ENCODE measurements at places on chromosomes 16 and 17. TPM values are rescaled to one million over a fixed set of nuclear protein-coding genes. Genes with fewer than 3 reads are reported as not detected.

DNA sequence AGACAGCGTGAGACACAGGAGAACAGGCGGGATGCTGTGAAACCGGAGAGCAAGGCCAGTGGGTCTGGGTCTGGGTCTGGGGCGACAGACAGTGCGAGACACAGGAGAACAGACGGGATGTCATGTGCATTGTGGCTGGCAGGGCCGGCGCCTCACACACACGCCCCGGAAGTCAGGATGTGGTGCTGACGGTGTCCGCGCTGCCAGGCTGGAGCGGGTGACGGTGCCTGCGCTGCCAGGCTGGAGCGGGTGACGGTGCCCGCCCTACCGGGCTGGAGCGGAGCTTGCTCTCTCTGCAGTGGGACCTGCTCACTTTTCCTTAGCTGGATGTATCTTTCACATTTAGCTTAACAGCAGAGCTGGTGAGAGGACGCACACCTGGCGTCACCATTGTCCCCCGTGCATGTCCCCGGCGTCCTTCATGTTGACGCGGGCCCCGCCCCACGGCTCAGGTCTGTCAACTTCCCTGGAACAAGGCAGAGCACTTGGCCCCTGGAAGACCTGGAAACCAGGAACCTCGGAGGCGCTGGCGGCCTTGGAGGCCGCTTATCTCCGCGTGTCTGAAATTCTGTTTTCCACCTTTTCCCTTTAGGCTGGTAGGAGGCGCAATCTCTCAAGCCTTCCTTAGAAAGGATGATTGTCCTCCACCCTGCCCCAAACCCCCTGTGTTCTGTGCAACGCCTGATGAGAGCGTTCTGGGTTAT is 43.0 kb upstream of the ZNF750 start:
- H3K27me3 ChIP-seq = no peaks in the 10 kb centered on the region
- DNase-seq = peak; percentile 81
- H3K4me3 ChIP-seq = peak overlapping the region; percentile 35
- peak overlapping the region; percentile 66 for H3K27ac ChIP-seq

The RNF222 gene
- total RNA-seq = 1.2 TPM

The VASN gene
- 0.77 TPM for total RNA-seq

The NECAB2 gene
- not detected for total RNA-seq

DNA sequence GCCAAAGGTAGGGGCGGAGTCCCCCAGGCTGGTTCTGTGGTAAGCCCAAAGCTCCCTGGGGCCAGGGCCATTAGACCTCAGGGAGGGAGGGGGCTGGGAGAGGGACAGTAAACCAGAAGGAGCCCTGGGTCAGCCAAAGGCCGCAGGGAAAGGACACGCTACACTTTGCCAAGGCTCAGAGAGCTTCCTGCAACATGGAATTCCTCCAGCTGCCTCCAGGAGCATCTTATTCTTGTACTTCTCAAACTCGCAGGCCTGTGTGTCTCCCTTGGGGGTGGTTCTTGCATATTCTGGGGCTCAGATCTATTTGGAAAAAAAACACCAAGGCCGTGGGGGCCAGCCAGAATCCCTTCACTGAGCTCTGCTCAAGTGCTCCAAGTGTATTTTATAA is 25.1 kb downstream of the AKAP1 start:
- no peak overlapping the region for H3K4me3 ChIP-seq
- H3K36me3 ChIP-seq = peaks cover 46% of the 10 kb centered on the region
- no peak overlapping the region for H3K27ac ChIP-seq
- DNase-seq = no peak
- H3K27me3 ChIP-seq = no peaks in the 10 kb centered on the region

GRCh38 chr17:67139784-67140665 is 95.7 kb downstream of the CACNG1 start:
- peaks cover 12% of the 10 kb centered on the region for H3K4me1 ChIP-seq
- H3K27me3 ChIP-seq = no peaks in the 10 kb centered on the region
- no peak overlapping the region for H3K4me3 ChIP-seq
- no peak overlapping the region for H3K27ac ChIP-seq
- H3K36me3 ChIP-seq = peaks cover 63% of the 10 kb centered on the region

- H3K27ac ChIP-seq = no peak overlapping the region
- peaks cover 77% of the 10 kb centered on the region for H3K36me3 ChIP-seq
- no peak overlapping the region for H3K4me3 ChIP-seq
- DNase-seq = no peak
- H3K4me1 ChIP-seq = peaks cover 49% of the 10 kb centered on the region
These were observed 39.9 kb downstream of the XPO6 start for GRCh38 chr16:28171816-28172215.

DNA sequence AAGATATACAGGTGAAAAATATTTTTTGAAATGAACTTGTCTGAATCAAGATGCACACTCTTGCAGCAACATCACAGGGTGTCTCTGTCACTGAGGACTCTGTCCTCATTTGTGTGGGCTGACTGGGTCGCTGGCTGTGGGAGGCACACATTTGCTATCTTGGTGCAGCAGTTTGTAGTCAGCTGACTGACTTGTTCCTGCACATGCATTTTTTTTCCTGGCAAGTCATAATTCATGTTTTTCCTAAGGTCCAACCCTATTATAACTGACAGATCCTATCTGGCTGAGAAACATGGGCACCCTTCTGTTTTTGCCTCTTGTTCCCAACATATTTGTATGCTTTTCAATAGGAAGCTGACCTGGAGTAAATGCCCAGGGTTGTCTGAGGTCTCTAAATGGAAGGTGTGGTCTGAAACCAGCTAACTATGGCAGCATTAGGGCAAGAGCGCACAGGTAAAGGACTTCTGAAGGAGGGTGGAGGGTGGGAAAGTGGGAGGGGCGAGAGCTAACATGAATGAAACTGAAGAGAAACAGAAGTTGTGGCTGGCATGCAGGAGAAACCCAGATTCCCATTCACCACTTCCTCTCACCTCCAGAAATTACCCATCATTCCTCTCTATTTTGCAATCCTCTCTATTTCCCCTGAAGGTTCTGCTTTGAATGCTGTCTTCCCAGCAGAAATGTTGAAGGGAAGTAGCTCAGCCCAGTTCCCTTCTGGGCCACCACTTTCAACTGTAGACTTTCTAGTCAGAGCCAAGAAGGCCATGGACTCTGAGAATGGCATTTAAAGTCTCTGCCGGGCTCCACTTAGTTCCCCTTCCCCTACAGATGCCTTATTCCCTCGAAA is 166.1 kb downstream of the PRKCA start:
- no peak overlapping the region for H3K27ac ChIP-seq
- peaks cover 19% of the 10 kb centered on the region for H3K4me1 ChIP-seq
- no peak for DNase-seq
- H3K4me3 ChIP-seq = no peak overlapping the region

- no peak for DNase-seq
- peaks cover under 1% of the 10 kb centered on the region for H3K4me1 ChIP-seq
- no peak overlapping the region for H3K27ac ChIP-seq
- H3K4me3 ChIP-seq = no peak overlapping the region
- H3K36me3 ChIP-seq = no peaks in the 10 kb centered on the region
These were observed 7.6 kb downstream of the CDH16 start for GRCh38 chr16:66911112-66911511.

DNA sequence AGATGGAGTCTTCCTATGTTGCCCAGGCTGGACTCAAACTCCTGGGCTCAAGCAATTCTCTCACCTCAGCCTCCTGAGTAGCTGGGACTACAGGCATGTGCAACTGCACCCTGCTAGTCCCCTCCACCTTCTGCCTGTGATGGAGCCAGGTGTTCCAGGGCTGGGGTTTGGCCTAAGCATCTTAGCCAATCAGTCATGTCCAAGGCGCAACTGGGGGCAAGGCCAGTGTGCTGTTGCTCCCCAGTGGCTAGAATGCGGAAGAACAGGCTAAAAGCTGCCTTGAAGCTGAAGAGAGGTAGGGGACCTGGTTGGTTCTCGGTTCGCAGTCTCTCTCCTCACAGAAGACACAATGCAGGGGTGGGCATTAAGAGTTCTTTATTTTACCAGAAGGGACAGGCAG is 18.6 kb downstream of the FLOT2 start:
- H3K4me1 ChIP-seq = no peaks in the 10 kb centered on the region
- H3K27ac ChIP-seq = no peak overlapping the region
- no peak for DNase-seq
- H3K4me3 ChIP-seq = no peak overlapping the region
- H3K36me3 ChIP-seq = peaks cover 60% of the 10 kb centered on the region
- H3K27me3 ChIP-seq = no peaks in the 10 kb centered on the region

The TBC1D3E gene
- total RNA-seq = not detected

- no peak overlapping the region for H3K27ac ChIP-seq
- peaks cover 10% of the 10 kb centered on the region for H3K27me3 ChIP-seq
- DNase-seq = no peak
- H3K36me3 ChIP-seq = no peaks in the 10 kb centered on the region
These were observed 394.1 kb downstream of the SOX9 start for GRCh38 chr17:72514891-72515290.

DNA sequence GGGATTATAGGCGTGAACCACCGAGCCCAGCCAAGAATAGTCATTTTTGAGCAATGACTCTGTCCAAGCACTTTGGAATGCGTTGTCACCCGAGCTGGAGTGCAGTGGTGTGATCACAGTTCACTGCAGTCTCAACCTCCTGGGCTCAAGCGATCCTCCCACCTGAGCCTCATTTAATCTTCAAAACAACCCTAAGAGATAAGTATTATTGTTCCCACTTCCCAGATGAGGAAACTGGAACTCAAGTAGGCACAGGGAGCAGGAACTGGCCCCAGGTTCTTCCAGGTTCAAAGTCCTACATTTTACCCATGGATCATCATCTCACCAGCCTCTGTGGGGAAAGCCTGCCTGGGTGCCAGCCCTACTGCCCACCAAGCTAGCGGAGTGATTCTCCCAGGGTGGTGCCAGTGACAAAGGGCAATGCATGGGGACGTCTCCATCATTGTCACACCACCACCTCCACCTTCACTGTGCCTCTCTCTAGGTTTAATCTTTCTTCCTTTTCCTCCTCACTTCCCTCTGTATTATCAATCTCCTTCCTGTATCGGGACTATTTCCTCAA is 11.3 kb upstream of the RNF157 start:
- no peaks in the 10 kb centered on the region for H3K36me3 ChIP-seq
- H3K27me3 ChIP-seq = no peaks in the 10 kb centered on the region
- H3K27ac ChIP-seq = peak overlapping the region; percentile 82
- no peak overlapping the region for H3K4me3 ChIP-seq

GRCh38 chr17:29039764-29040598 is 3.0 kb upstream of the PIPOX start:
- no peak overlapping the region for H3K27ac ChIP-seq
- no peak overlapping the region for H3K4me3 ChIP-seq
- no peak for DNase-seq
- H3K4me1 ChIP-seq = peaks cover 8% of the 10 kb centered on the region
- peaks cover 13% of the 10 kb centered on the region for H3K27me3 ChIP-seq
- no peaks in the 10 kb centered on the region for H3K36me3 ChIP-seq

The CCL7 gene
- total RNA-seq = not detected

The CMTM2 gene
- total RNA-seq = not detected

- DNase-seq = no peak
- no peaks in the 10 kb centered on the region for H3K36me3 ChIP-seq
- H3K27me3 ChIP-seq = peaks cover 3% of the 10 kb centered on the region
- H3K4me3 ChIP-seq = no peak overlapping the region
- H3K27ac ChIP-seq = no peak overlapping the region
These were observed 66.7 kb upstream of the DHX40 start for GRCh38 chr17:59498530-59499307.

DNA sequence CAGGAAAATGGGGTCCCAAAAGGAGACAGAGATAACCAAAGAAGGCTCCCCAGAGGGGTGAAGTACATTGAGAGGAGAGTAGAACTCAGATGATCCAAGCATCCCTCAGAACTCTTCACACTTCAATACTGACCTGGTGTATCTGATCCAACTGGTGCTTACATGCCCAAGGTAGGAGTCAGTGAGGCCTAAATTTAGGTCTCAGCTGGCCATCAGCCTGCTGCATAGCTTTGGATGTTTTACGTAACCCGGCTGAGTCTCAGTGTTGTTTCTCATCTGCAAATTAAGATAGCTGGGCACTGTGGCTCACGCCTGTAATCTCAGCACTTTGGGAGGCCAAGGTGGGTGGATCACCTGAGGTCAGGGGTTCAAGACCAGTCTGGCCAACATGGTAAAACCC is 11.6 kb upstream of the GOSR2 start:
- peaks cover 3% of the 10 kb centered on the region for H3K27me3 ChIP-seq
- H3K4me3 ChIP-seq = no peak overlapping the region
- no peak for DNase-seq
- H3K4me1 ChIP-seq = no peaks in the 10 kb centered on the region

DNA sequence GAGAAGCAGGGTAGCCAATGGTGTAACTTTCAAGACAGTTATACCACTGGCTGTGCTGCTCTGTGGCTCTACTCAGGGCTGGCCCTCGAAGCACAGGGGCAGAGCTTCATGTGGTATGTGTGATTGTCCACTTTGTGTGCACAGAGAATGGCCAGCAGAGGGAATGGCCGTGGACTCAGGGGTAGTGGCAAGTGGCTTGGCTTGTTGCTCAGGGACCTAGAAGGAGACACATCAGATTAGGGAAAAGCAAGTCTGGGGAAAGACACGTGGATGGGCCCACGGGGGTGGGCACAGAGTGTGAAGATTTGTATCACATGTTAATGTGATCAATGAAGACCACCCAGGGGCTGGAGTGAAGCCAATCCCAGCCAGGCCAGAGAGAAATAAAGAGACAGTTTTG is 20.0 kb upstream of the XYLT2 start:
- DNase-seq = no peak
- no peaks in the 10 kb centered on the region for H3K27me3 ChIP-seq

- H3K27ac ChIP-seq = no peak overlapping the region
- peaks cover 4% of the 10 kb centered on the region for H3K36me3 ChIP-seq
- DNase-seq = no peak
- H3K4me1 ChIP-seq = no peaks in the 10 kb centered on the region
These were observed 24.0 kb upstream of the DOK4 start for GRCh38 chr16:57510016-57510871.

GRCh38 chr17:61457226-61457983 is 5.2 kb downstream of the TBX4 start:
- DNase-seq = no peak
- peaks cover 41% of the 10 kb centered on the region for H3K4me1 ChIP-seq
- peaks cover 94% of the 10 kb centered on the region for H3K27me3 ChIP-seq
- no peaks in the 10 kb centered on the region for H3K36me3 ChIP-seq

- no peak overlapping the region for H3K27ac ChIP-seq
- H3K27me3 ChIP-seq = no peaks in the 10 kb centered on the region
- peaks cover 41% of the 10 kb centered on the region for H3K4me1 ChIP-seq
- no peak for DNase-seq
- no peaks in the 10 kb centered on the region for H3K36me3 ChIP-seq
- H3K4me3 ChIP-seq = no peak overlapping the region
These were observed 46.6 kb downstream of the RGS9 start for GRCh38 chr17:65183736-65184135.
